ENCODE measurements at places on chromosomes 4 and X.

DNA sequence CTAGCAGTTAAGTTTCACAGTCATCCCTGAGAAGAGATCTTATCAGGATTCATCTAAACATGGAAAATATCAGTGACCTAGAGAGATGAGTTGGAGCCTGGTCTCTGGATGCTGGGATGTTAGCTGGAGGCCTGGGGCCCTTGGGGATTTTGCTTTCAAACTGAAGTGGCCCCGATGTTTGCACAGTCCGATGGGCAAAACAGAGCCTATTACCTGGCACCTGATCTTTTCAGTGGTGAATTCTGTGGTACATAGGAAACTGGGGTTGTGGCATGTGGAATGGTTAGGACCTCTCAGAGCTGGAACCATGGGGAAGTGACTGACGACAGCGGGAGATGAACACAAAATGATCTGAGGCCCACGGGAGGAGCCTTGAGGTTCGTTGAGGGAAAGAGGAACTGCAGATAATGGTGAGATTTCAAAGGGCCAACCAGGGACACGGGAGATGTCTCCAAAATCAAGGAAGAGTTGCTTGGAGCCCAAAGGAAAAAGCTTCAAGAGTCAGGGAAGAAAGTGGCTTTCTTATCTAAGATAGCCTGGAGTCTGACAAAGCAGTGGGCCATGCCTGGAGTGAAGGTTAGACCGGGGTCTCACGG is 17.8 kb upstream of the TENM3 start:
- no peaks in the 10 kb centered on the region for H3K36me3 ChIP-seq
- no peak overlapping the region for H3K27ac ChIP-seq
- peaks cover 31% of the 10 kb centered on the region for H3K4me1 ChIP-seq
- no peaks in the 10 kb centered on the region for H3K27me3 ChIP-seq

- H3K27ac ChIP-seq: no peak overlapping the region
- no peaks in the 10 kb centered on the region for H3K27me3 ChIP-seq
- DNase-seq: no peak
- H3K36me3 ChIP-seq: no peaks in the 10 kb centered on the region
These were observed 100.2 kb upstream of the MSX1 start for GRCh38 chr4:4759232-4759631.

GRCh38 chr4:153939570-153939969 is 150.7 kb upstream of the SFRP2 start:
- no peaks in the 10 kb centered on the region for H3K36me3 ChIP-seq
- H3K27ac ChIP-seq: no peak overlapping the region
- H3K4me1 ChIP-seq: peaks cover 6% of the 10 kb centered on the region
- H3K4me3 ChIP-seq: no peak overlapping the region
- no peaks in the 10 kb centered on the region for H3K27me3 ChIP-seq
- no peak for DNase-seq

GRCh38 chrX:16855363-16856075 is 14.6 kb downstream of the RBBP7 start:
- H3K27ac ChIP-seq: no peak overlapping the region
- H3K36me3 ChIP-seq: peaks cover 81% of the 10 kb centered on the region
- DNase-seq: no peak
- no peaks in the 10 kb centered on the region for H3K4me1 ChIP-seq

GRCh38 chr4:8341691-8342090 is 72.1 kb downstream of the HTRA3 start:
- no peak for DNase-seq
- H3K36me3 ChIP-seq: no peaks in the 10 kb centered on the region
- no peak overlapping the region for H3K27ac ChIP-seq
- peaks cover 4% of the 10 kb centered on the region for H3K4me1 ChIP-seq
- H3K4me3 ChIP-seq: no peak overlapping the region
- H3K27me3 ChIP-seq: no peaks in the 10 kb centered on the region

DNA sequence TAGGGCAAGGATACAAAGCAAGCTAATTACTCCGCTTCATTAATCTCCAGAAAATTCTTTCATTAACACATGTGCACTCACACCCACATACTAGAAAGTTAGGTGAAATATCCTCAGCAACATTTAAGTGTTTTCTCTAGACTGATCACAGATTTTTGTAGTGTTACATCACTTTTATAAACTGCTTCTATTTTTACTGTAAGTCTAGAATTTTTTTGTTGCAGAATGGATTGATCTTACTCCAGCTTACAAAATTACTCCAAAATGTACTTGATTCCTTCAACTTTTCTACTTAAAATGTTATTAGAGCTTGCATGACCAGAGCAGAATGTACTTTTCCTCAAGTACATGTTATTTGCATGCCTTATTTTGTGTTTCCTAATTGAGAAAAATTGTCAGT is 2325.2 kb downstream of the PCDH7 start:
- H3K4me1 ChIP-seq: no peaks in the 10 kb centered on the region
- no peaks in the 10 kb centered on the region for H3K36me3 ChIP-seq
- no peak overlapping the region for H3K27ac ChIP-seq

DNA sequence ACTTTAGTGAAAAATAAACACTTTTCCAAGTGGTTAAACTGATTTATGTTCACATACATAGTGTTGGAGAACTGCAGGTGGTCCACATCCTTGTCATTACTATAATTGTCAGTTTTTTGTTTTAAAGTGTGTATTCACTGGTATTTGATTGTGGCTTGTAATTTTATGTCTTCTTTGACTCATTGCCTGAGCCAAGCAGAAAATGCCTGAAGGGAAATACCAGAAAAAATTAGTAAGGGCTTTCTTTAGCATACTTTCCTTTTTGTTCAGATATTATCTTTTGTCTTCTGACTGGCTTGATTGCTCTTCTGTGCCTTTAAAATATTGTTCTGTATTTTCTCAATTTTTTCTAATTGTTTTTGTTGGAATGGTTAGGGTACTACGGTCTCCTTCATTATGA is 981.3 kb downstream of the C4orf33 start:
- no peak for DNase-seq
- H3K27ac ChIP-seq: no peak overlapping the region
- H3K4me3 ChIP-seq: no peak overlapping the region

DNA sequence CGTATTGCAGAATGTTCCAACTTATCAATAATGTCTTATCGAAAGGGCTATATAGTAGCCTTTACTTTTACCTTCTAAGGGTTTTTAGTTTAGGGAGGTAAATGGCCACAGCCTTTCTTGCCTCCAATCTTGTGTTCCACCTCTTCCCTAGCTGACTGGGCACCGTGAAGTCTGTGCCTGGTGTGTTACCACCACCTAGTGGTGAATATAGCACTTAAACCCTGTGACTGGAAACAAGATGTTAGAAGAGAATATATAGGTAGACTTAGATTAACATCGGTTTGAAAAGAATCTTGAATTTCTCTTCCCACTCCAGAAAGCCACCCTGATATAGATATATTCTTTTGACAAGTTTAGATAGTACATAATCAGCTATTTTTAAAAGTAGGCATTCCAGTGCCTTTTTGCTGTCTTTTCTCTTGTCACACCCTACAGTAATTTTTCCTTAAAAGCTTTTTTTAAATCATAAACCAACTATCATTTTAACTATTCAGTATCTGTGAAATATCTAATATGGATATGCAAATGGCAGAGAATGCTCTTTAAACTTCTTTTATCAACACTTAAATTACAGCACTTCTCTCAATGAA is 27.8 kb upstream of the ADH7 start:
- no peaks in the 10 kb centered on the region for H3K27me3 ChIP-seq
- no peaks in the 10 kb centered on the region for H3K36me3 ChIP-seq
- no peaks in the 10 kb centered on the region for H3K4me1 ChIP-seq
- no peak for DNase-seq

DNA sequence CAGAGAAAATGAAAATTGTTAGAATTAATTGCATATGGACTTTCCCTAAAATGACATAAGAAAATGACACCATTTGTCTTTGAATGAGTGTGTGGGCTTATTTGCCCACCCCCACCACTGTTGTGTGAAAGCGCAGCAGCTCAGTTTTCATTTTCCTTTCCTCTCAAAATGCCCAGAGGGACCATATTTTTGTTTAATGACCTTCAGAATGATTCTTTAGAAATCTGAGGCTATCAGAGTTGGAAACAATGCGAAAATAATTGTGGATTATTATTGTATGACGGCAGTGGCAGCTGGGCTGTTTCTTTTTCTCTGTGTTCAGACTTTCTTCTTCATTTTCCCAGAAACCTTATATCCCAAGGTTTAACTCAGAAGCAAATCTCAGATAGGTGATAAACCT is 44.6 kb upstream of the TEX13A start:
- H3K27me3 ChIP-seq: no peaks in the 10 kb centered on the region
- no peak for DNase-seq
- no peak overlapping the region for H3K27ac ChIP-seq
- no peak overlapping the region for H3K4me3 ChIP-seq
- H3K36me3 ChIP-seq: no peaks in the 10 kb centered on the region

DNA sequence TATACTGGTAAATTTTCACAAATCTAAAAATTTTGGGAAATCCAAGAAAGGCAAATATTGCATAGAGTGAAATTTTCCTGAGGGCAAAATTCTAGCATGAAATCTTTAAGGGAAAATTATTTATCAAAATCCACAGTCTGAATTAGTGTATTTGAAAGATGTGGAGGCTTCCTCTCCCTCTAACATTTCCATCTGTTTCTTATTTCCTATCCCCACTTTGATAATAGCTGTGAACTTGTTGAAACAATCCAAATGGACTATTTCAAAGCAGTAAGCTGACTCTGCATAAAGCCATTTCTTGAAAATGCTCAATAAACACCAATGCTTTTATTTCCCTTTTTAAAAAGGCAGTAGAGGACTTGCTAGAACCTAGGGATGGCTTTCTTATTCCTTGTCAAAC is 107.3 kb upstream of the PABPC4L start:
- H3K36me3 ChIP-seq: no peaks in the 10 kb centered on the region
- H3K27ac ChIP-seq: no peak overlapping the region
- no peak for DNase-seq
- H3K27me3 ChIP-seq: no peaks in the 10 kb centered on the region
- no peak overlapping the region for H3K4me3 ChIP-seq
- H3K4me1 ChIP-seq: no peaks in the 10 kb centered on the region

GRCh38 chr4:182680234-182680653 is 236.9 kb downstream of the DCTD start:
- no peaks in the 10 kb centered on the region for H3K27me3 ChIP-seq
- no peak overlapping the region for H3K4me3 ChIP-seq
- no peaks in the 10 kb centered on the region for H3K36me3 ChIP-seq
- DNase-seq: no peak

DNA sequence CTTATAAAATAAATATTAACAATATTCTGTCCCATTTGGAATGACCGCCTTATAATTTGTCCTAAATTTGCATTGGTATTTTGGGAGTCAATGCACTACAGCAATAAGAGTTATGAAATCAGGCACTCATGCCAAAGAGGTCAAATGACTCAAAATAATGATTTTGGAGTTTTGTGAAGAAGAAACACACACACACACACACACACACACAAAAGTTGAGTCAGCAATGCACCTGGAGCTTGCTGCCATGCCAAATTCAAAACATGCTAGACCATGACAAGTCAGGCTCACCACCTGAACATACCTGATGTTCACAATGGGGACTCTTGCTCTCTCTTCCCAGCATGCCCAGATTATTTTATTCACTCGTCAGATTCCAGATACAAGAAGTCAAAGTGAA is 56.7 kb downstream of the PROM1 start:
- no peak for DNase-seq
- H3K4me3 ChIP-seq: no peak overlapping the region
- no peaks in the 10 kb centered on the region for H3K36me3 ChIP-seq
- H3K27me3 ChIP-seq: no peaks in the 10 kb centered on the region

DNA sequence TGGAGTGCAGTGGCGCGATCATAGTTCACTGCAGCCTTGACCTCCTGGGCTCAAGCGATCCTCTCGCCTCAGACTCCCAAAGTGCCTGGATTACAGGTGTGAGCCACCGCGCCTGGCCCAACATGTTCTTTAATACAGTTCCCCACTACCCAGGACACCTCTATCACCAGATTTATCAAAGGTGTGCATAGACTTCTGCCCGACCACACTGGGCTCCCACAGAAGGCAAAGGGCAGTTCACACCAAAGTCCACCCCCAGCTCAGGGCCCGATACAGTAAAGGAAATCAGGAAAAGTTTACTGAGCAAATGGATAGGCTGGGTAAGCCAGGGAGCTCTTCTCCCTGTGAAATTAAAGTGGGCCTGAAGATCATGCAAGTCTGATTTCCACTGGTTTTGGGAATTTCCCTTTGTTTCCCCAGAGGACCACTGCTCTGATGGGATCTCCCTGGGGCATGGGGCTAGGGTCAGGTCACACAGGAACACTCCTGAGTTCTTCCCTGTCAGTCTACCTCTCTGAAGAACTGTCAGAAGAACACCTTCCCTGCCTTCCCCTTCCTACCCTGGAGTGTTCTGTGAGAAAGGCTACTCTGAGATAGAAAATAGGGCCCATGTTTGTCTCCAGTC is 17.7 kb upstream of the PIM2 start:
- no peak overlapping the region for H3K4me3 ChIP-seq
- no peaks in the 10 kb centered on the region for H3K27me3 ChIP-seq
- DNase-seq: no peak
- H3K27ac ChIP-seq: no peak overlapping the region

- H3K27ac ChIP-seq: no peak overlapping the region
- no peaks in the 10 kb centered on the region for H3K36me3 ChIP-seq
- H3K4me1 ChIP-seq: no peaks in the 10 kb centered on the region
These were observed 333.8 kb upstream of the GRIA3 start for GRCh38 chrX:122850326-122850725.

GRCh38 chrX:2468261-2469195 is 32.2 kb downstream of the DHRSX start:
- H3K36me3 ChIP-seq: no peaks in the 10 kb centered on the region
- no peaks in the 10 kb centered on the region for H3K4me1 ChIP-seq

DNA sequence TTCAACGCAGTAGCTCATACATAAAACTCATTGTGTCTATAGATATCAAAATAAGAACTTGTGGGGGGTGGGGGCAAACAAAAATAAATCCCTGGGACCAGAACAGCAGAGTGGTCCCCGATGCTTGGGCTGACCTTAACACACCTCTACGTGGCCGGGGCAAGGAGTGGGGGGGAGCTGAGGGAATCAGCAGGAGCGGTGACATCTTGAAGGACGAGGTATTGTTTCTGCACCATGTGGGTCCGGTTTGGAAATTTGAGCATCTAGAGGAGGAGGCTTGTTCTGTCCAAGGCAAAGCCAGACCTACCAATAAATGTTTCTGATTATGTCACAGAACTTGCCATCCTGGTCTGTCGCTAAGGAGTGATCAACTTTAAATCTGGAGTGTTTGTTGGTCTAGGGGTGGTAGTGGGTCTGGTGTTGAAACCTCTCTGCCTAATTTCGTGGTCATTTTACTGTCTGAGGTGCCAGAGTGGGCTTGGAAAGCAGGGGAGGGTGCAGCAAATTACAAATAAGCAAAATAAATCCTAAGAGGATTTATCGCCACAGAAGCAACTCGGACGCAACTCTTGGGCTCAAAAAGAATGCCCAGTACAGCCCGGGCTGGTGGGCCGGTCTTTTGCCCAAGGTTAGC is 774 bp upstream of the RAPGEF2 start:
- no peak for DNase-seq
- H3K27me3 ChIP-seq: no peaks in the 10 kb centered on the region
- H3K36me3 ChIP-seq: no peaks in the 10 kb centered on the region
- H3K4me1 ChIP-seq: peaks cover 17% of the 10 kb centered on the region
